ENCODE measurements at places on chromosomes 13 and 19.

GRCh38 chr13:43876366-43876765 is 3.2 kb downstream of the CCDC122 start:
- DNase-seq: no peak

DNA sequence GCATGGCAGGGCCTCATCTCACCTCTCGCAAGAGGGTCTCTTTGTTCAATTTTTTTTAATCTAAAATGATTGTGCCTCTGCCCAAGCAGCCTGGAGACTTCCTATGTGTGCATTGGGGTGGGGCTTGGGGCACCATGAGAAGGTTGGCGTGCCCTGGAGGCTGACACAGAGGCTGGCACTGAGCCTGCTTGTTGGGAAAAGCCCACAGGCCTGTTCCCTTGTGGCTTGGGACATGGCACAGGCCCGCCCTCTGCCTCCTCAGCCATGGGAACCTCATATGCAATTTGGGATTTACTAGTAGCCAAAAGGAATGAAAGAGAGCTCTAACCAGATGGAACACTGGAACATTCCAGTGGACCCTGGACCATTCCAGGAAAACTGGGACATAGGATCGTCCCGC is 8.0 kb downstream of the FXYD3 start:
- no peak for DNase-seq

GRCh38 chr13:111549464-111549863 is 229.0 kb downstream of the TEX29 start:
- DNase-seq: no peak

- DNase-seq: peak; percentile 86
Measured at GRCh38 chr19:48674921-48675824, 2.4 kb upstream of the NTN5 start.

DNA sequence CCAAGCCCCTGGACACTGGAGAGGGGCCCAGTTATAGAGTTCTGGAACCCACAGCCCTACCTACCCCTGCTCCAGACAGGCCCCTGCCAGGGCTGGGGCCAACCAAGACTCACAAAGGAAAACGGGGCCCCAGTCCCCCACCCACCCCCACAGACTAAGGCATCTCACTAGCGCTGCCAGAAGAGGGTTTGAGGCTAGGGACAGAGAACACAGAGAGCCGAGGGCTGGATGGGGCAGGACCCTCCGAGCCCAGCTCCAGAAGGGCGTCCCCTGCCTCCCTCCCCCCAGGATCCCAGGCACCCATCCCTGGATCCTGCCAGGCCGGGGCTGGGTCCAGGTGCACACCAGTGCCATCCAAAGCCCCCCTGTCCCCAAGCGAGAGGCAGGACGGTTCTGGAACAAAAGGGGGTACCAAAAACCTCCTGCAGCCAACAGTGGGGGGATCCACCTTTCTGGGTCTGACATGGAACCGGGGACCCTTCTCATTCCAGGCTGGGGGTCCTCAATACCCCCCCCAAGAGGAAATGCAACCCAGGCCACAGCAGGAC is 4.4 kb upstream of the REXO1 start:
- DNase-seq: no peak

DNA sequence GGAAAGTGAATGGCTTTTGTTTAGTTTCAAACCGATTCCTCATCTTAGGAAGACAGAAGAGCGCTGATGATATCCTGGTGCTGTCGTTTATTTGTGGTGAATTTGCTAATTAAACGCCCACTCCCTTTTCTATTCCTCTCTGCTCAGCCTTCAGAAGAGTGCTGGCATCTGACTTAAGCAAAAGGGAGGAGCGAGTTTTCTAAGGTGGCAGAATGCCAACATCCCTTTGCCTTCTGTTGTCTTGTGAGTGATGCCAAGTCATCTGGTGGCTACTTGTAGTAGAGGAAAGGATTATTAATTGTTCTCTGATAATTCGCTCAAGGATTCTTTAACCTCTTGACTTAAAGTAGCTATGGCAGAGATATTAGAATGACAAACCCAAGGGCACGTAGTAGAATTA is 68.1 kb downstream of the ERCC5 start:
- DNase-seq: no peak

GRCh38 chr19:29876414-29876813 is 64.6 kb downstream of the CCNE1 start:
- no peak for DNase-seq

DNA sequence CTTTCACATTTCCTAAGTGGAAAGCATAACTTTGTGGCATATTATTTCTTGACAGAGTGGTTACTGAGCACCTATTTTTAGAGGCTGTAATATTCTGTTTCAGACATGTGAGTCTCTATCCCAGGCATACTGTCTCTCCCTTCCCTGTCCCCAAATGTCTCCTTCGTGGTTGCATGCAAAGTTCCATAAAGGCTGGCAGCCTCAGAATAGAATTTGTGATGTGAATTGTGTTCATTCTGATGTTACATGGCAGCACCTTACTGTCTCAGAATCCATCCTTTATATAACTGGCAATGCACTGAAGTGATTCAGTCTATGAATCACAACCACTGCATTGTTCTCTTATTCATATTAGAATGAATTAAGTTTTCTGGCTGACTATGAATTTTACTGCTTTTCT is 89.0 kb upstream of the SLC7A1 start:
- DNase-seq: no peak

DNA sequence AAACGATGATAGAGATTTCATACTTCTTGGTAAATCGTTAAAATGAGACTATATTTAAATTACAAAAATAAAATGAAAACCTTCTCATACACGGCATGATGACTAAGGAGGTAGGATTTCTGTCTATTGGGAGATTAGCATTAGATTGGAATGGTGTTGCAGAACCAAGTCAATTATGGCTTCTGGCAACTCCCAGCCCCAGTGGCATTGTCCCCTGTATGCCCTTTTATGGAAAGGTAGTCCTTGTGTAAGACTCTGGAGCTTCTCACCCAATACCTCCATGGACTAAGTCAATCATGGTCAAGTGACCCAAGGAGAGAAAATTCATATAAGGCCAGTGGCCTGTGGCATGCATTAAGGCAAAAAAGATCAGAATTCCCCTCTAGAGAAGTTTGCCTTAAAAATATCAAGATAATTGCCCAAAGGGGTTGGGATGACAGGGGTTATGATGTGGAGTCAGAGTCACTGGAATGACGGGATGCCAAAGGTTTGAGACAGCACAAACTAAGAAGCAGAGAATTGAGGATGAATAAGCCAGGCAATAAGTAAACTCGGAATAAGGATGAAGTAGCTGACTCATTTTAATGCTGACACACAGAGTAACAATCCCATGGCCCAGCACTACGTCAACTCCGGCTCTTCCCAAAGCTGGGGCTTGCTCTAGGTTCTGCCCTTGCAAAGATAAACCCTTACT is 57.8 kb upstream of the POSTN start:
- DNase-seq: no peak

DNA sequence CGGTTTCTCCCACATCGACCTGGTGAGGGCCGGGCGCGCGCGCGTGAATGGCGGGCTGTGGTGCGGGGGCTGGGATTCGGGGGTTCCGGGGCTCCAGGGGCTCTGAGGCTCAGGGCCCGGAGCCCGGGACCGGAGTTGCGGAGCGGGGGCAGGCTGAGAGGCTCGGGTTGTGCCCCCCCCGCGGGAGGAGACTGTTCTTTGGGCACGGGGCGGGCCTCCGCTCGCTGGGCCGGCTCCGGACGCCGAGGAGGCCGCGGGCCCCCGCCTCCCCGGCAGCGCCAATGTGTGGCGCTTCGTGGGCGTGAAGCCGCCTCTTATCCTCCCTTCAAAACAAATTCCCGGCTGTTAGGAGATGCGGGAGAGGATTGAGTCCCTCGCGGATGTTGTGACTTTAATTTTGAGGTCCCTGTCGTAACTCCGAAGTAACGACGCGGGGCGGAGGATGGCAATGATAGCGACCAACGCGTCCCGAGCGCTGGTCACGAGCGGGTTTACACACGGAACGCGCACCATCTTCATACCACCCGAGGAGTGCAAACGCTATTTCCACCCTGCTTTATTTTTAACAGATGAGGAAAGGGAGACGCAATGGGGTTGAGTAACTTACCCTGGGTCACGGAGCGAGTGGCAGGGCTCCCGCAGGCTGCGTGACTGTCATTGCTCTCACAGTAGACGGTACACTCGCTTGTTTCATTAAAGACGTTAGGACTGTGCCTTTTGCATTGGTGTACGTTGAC is 536 bp downstream of the UBA2 start:
- no peak for DNase-seq

DNA sequence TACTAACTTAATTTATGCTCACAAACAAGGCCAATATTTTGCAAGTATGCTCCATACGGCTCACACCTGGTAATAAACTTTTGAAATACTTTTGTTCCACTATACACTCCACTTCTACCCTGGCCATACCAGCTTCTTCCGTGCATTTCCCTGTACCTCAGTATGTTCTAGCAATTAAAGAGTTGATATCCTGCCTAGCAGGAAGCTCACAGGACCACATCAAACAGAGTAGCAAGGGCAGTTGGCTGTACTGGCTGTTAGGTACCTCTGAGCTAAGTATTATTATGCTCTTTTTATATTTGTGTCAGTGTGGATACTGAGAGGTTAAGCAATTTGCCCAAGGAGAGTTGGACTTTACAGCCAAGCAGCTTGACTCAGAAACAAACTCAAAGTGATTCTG is 257.7 kb downstream of the SLITRK6 start:
- DNase-seq: no peak

- DNase-seq: no peak
Measured at GRCh38 chr13:92745258-92745657, 481.3 kb upstream of the GPC6 start.

GRCh38 chr13:31940076-31940475 is 91.5 kb upstream of the FRY start:
- no peak for DNase-seq

GRCh38 chr13:33679658-33680012 is 138.3 kb upstream of the RFC3 start:
- DNase-seq: no peak

DNA sequence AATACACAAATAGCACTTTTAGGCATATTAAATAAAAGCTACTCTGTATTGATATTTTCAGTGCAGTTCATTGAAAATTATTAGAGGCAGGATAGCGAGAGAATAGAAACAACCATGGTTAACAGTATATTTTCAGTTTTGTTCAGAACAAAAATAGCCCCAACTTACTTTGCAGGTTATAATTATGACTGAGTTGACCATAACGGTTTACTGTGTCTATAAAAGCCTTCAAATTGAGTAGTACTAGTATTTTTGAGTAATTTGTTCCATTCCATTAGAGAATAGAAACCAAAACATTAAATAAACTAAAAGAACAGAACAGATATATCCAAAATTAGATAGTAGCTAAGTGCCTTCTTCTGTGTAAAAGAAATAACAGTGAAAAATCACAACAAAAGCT is 1108.4 kb upstream of the PCDH20 start:
- DNase-seq: no peak

DNA sequence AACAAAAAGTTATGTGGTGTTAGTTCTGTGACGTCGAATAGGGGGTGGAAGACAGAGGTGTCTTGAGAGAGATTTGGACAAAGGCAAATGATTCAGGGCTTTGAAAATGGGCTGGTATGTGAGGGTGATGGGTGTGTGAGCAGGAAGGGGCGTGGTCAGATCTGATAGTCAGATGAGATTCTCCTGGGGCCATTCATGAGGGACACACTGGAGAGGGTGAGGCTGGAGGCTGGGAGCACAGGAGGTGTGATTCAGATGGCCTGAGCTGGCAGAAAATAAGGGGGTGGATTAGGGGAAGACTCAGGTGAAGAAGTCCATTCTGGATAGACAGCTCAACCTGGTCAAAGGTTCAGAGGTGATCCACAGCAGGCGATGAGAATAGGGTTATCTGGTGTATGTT is 28.0 kb downstream of the CYP4F22 start:
- DNase-seq: no peak

GRCh38 chr13:101301053-101301452 is 115.3 kb downstream of the NALCN start:
- DNase-seq: no peak

- no peak for DNase-seq
Measured at GRCh38 chr19:54561840-54562239, 11.8 kb upstream of the LILRA2 start.

DNA sequence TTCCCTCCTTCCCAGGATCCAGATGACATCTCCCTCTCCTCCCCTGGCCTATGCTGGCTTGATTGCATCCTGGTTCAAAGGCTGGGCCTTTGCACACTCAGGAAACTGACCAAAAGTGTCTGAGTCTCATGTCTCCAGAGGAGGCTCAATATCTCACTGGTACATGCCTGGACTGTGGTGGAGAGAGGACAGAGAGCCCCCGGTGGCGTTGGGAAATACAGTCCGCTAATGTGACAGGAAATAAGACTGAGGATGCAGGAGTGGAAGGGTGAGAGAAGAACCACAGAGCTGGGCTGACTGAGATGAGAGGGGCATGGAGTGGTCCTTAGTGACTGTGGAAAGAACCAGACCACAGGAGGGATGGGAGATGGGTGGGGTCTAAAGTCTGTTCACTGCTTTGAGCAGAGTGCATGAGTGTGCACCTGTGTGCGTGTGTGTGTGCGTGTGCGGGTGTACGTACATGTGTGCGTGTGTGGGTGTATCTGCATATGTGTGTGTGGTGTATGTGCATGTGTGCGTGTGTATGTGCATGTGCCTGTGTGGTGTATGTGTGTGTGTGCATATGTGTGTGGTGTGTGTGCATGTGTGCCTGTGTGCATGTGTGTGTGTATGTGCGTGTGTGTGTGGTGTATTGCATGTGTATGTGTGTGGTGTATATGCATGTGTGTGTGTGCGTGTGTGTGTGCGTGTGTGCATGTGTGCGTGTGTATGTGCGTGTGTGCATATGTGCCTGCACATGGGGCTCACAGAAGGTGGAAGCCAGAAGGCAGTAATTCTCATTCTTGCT is 1.9 kb downstream of the SIGLEC5 start:
- DNase-seq: no peak

- peak; percentile 17 for DNase-seq
Measured at GRCh38 chr19:13629687-13630357, 123.5 kb upstream of the CACNA1A start.

- no peak for DNase-seq
Measured at GRCh38 chr19:48672994-48673393, at the start of gene NTN5. TSS of gene NTN5 (minus strand) at chr19:48673017. CDS start at chr19:48670986, 2,031 bp downstream.

- DNase-seq: no peak
Measured at GRCh38 chr19:18368504-18369222, 17.3 kb upstream of the GDF15 start.

DNA sequence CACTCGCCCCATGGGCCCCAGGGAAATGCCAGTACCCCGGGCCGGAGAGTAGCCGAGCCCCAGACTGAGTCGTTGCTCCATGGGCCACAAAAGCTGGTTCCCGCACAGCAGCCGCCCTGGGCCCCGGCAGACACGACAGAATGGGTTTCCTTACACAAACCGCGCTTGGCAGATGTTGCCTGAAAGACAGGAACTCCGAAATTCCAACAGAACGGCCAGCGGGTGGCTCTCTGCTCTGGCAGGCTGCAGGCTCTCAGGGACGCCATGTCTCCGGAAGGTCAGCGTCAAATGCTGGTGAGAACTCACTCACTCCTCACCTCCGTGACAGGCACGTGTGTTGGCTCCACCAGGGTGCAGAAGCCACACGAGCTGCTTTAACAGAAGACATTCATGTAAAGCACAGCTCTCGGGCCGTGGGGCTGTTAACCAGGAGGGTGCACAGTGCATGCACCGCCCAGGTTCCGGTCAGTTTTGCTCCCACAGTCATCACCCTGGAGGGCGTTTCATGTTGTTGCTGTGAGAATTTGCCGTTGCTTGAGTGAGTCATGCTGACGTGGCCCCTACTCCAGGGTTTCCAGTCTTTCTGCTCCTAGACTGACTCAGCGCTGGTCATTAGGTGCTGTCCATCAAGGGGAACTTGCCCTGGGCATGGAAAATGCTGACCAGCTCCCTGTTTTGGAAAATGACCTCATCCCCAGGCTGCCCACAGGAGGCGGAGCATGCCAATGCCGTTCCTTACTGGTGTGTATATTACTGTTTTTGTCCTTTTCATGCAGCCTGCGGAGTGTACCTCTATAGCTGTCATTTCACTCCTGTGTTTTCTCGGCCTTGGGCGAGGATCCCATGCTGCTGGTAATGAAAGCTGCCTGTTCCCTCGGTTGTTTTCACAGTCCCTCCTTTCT is 44.8 kb downstream of the ANKRD10 start:
- DNase-seq: peak; percentile 54
